ENCODE measurements at places on chromosomes 3 and 15. TPM values are rescaled to one million over a fixed set of nuclear protein-coding genes. Genes with fewer than 3 reads are reported as not detected.

Gene TMEM42
- 13.9 TPM for total RNA-seq

Gene FAM227B
- total RNA-seq = 6.9 TPM

Gene PLA1A
- total RNA-seq = not detected

Gene NR2F2
- 61.4 TPM for total RNA-seq

Gene TRIM71
- total RNA-seq = 0.17 TPM

Gene TRH
- not detected for total RNA-seq

Gene GXYLT2
- total RNA-seq = 5.6 TPM

Gene C3orf22
- total RNA-seq = not detected

Gene HAPLN3
- 10.9 TPM for total RNA-seq

Gene ROPN1
- total RNA-seq = not detected

Gene ALS2CL
- total RNA-seq = 16.4 TPM

Gene TERC
- total RNA-seq = 47.0 TPM

Gene ASB14
- total RNA-seq = not detected

Gene LMCD1
- total RNA-seq = 4.6 TPM

Gene GOLGA8Q
- total RNA-seq = not detected

Gene TGFBR2
- 22.5 TPM for total RNA-seq

Gene SLC35G2
- 3.3 TPM for total RNA-seq

Gene CFAP100
- total RNA-seq = not detected

Gene STAC
- not detected for total RNA-seq

Gene PDZRN3
- 0.17 TPM for total RNA-seq

Gene IL5RA
- not detected for total RNA-seq

Gene STOML1
- total RNA-seq = 5.0 TPM

Gene TGM4
- total RNA-seq = not detected

Gene CHRNA5
- 25.2 TPM for total RNA-seq

Gene CDHR4
- total RNA-seq = not detected

Gene RCCD1
- total RNA-seq = 38.5 TPM

Gene SCAANT1
- total RNA-seq = not detected

Gene GOLGA8T
- total RNA-seq = not detected

Gene TEX55
- total RNA-seq = not detected

Gene LRRC34
- not detected for total RNA-seq

Gene DPH6
- 18.2 TPM for total RNA-seq

Gene GASK1A
- total RNA-seq = 1.0 TPM

Gene GPR176
- total RNA-seq = 1.7 TPM

Gene NTRK3
- not detected for total RNA-seq

Gene ITPR1
- total RNA-seq = 9.2 TPM

Gene LYZL4
- total RNA-seq = not detected

Gene MITF
- total RNA-seq = 1.9 TPM

Gene TNFSF10
- 0.20 TPM for total RNA-seq

Gene TUSC7
- not detected for total RNA-seq

Gene PSTPIP1
- 0.79 TPM for total RNA-seq

Gene TAGLN3
- 0.64 TPM for total RNA-seq

Gene WDR93
- 0.42 TPM for total RNA-seq

Gene KCNAB1
- not detected for total RNA-seq

Gene APPL1
- 30.8 TPM for total RNA-seq

Gene CCR8
- not detected for total RNA-seq

Gene GPR87
- total RNA-seq = 3.8 TPM

All from HCT116 (cell line).